ENCODE measurements at places on chromosomes 3 and 15.
A peak's percentile ranks its signal among the peaks of the same experiment; 100 is the strongest.

GRCh38 chr3:4778119-4778518 lies 201.1 kb upstream of the BHLHE40 start:
- DNase-seq: no peak

DNA sequence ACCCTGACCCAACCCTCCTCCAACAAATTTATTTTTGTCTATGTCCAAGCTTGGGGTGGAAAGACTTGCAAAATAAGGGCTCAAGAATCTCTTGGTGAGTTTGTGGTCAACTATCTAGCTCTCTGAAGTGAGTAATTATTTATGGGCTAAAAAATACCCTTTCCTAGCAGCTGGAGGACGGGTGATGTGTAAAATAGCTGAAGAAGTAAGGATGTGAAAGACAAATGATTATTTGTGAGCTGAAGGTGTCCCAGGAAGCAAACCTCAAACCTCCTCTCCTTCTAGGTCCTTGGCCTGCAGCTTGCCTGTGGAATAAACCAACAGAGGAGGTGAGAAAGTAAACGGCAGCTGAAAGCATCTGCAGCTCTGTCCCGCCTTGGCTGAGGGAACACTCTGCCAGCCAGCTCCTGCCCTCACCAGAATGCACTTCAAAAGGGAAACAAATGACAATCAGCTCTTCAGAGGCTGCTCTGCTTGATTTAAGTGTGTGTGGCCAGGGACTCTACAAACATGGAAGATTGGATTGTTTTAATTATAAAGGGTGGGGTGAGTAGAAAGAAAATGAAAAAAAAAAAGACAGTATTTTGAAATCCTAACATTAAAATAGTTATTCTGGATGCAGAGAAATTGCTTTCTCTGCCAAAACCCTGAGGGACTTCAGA lies 60.3 kb downstream of the TM4SF4 start:
- DNase-seq: no peak

DNA sequence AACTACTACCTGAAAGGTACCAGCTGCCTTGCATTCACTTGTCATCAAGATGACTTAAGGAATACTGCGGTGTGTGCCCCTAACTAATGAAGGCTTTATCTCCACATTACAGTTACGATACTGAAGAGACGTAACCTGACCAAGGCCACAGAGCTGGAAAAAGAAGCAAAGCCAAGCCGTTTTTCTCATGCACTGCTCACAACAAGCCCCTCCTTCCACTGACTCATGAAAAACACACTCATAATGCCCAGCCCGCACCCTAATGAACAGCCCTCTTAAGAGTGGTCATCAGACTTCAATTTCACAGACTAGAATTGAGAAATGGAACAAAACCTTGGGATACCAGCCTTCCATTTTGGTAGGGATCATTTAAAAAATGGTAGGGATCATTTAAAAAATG lies 11.6 kb downstream of the PSMD6 start:
- DNase-seq: no peak

- DNase-seq: no peak
These were observed 17.1 kb upstream of the SKIC8 start for GRCh38 chr15:78316283-78317083.

GRCh38 chr15:39623529-39623931 lies 42.7 kb downstream of the THBS1 start:
- no peak for DNase-seq

GRCh38 chr3:17836092-17836491 lies 93.7 kb upstream of the TBC1D5 start:
- no peak for DNase-seq

DNA sequence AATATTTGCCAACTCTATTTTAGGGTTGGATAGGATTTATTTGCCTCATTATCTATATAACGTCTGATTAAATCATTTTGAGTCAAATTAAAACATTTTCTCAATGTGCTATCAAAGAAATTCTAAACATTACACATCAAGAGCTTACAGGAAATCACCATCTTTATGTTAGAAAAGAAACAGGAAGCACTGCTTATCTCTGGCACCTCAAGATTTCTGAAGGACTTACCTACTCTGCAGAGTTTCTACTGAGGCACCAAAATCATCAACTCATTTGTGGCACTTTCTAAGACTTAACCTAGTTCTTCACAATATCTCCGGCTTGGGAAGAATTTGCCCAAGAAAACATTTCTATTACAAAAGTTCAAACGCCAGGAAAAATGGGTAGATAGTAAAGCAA lies 181.3 kb upstream of the EOMES start:
- no peak for DNase-seq

DNA sequence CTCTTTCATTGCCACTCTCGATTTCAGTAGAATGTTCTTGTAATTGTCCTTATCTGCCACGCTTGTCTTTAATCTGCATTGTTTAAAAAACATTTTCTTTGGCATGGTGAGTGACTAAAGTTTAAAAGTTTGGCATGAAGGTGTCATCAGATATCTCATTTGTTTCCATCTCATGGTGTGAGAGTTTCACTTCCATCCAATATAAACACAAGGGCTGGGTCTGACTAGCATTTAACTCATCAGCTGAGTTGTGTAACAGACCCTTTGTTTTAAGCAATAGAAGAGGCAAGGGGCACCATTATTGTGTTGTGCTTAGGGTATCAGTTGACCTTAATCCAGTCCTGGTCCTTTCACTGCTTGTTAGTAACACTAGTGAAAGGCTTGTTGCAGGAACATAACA lies 49.9 kb upstream of the IL12A start:
- no peak for DNase-seq

- DNase-seq: peak; percentile 67
These were observed 10.4 kb downstream of the SLITRK3 start for GRCh38 chr3:165185707-165186327.

DNA sequence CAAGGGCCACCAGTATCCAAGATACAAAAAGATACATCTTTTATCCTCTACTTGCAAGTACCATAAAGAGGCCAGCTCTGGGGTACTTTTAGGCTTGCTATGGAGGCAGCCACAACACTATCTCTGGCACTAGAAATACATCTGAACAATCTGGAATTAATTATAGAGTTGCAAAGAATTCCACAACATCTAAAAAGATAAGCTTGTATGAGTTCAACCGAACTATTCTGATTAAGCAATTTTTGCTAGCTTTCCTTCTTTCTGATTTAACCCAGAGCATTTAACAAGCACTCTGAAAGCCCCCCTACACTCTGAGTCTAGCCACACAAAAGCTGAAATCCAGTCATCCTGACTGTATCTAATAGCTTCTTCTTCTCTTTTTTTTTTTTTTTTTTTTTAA lies 95.4 kb downstream of the FRMD5 start:
- no peak for DNase-seq

DNA sequence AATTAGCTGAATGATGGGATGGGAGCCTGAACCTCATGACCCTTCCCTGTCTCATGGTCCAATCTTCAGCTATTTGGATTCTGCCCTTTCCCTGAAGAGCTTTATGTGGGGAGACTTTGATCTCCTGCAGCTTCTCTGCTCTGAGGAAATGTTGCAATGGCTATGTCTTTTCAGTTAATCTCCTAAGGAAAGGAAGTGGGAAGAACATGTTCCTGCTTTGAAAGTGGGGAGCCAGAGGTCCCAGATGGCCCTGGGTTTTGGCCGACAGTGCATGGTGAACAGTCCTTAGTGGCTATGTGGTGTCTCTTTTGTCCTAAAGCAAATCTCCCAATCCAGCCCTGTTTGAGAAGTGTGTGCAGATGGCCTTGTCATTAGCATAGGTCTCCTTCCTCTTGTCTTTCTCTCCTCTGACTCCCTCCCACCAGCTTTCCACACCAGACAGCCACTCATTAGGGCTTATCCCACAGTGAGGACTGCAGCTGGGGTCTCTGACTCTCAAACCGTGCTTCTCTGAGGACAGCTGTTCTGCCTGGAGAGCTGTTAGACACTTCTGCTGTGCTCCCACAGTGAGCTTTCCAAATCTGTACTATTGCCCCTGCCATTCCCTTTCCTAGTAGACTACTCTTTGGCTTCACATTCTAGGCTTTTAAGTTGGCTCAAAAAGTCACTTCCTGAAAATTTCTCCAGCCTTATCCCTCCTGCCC lies 365.8 kb upstream of the UMPS start:
- no peak for DNase-seq

DNA sequence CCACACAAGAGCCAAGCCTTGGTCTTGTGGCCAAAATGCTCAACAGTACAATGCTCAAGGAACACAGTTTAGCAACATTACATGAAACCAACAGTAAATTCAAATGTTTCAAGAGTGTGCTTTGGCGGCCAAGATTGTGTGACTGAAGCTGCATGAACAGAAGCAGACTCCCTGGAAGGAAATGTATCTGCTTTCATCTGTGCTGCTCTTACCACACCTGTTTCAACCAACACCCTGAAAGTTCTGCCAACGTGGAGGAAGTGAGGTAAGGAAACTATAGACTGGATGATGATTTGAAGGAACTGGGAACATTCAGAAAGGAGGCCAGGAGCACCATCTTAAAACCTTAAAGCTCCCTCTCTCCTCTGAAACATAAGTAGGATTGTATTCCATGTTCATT lies 55.7 kb downstream of the MB21D2 start:
- no peak for DNase-seq

- DNase-seq: no peak
These were observed 78.2 kb downstream of the NEDD4 start for GRCh38 chr15:55915221-55915620.

DNA sequence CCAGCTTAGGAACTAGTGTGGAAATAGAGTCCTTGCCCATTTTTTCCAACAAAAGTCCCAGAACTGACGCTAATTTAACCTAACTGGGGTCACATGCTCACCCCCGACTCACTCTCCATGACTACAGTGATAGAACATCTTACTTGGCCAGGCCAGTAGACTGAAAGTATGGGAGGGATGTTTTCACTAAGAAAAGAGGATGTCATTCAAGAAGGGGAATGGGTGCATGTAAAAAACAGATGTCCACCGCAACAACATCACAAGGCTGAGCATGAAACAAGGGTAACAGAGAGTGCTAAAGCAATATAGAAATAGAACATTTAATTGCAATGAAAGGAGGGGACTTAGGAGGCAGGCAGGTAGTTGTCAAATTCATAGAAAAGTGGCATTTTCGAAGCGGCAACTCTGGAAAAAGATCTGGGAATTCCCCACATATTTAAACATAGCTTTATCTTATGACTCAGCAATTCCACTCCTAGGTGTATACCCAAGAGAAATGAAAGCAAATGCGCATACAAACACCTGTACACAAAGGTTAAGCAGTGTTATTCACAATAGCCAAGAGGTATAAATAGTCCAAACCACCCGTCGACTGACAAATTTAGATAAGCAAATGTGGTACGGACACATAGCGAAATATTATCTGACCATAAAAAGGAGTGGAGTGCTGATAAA lies 41.1 kb upstream of the UBE2E2 start:
- DNase-seq: no peak

GRCh38 chr3:195884691-195885035 lies 23.7 kb downstream of the TNK2 start:
- DNase-seq: no peak

GRCh38 chr3:10600296-10600714 lies 94.9 kb upstream of the ATP2B2 start:
- no peak for DNase-seq

GRCh38 chr3:17027318-17027717 lies 142.6 kb downstream of the PLCL2 start:
- DNase-seq: no peak

DNA sequence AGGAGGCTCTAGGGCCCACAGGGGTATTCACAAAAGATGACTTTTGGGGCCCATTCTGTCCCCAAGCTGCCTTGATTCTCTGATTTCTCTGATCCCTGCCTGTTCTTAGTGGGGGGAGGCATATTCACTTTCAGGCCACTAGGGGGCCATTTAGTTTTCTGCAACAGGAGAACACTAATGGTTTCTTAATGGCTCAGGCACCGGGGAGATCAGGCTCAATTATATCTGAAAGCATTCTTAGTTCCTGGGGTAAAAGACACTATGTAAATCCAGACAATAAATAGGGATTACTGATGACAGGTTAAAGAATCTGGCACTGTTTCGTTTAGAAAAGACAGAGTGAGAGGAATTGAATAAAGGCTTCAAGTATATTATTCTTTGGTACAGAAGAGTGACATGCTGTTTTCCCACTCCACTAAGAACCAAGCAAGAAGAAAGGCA lies 2.5 kb upstream of the INAFM2 start:
- DNase-seq: no peak

DNA sequence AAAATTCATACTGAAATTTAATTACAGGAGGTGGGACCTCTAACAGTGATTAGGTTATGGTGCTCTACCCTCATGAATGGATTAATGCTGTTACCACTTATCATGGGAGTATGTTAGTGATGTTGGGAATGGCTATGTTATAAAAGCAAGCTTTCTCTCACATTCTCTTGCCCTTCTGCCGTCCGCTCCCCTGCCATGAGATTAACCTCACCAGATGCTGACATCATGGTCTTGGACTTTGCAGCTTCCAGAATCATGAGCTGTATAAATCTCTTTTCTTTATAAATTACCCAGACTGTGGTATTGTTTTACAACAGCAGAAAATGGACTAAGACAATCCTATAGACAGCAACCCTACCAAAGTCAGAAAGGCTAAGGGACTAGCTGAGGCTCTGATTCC lies 884.8 kb downstream of the FHIT start:
- DNase-seq: no peak

GRCh38 chr3:133977568-133977967 lies 52.2 kb downstream of the SLCO2A1 start:
- DNase-seq: no peak

DNA sequence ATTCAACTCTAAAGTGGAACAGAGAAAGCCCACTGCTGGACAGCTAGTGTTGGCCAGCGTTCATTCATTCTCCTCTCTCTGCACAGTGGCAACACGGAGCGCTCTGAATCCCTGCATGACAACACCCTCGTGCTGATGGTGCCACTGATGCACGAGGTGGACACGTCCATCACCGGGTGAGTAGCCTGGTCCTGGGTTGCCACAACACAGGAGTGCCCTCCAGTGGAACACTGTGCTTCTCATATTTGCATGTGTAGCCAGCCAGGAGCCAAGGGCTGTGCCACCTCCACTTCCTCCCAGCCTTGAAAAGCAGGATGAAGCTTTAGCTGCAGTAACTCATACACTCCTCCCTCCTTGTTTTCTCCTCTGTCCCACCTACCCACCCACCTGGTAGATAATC lies 120.0 kb upstream of the CTDSPL start:
- DNase-seq: peak; percentile 13

DNA sequence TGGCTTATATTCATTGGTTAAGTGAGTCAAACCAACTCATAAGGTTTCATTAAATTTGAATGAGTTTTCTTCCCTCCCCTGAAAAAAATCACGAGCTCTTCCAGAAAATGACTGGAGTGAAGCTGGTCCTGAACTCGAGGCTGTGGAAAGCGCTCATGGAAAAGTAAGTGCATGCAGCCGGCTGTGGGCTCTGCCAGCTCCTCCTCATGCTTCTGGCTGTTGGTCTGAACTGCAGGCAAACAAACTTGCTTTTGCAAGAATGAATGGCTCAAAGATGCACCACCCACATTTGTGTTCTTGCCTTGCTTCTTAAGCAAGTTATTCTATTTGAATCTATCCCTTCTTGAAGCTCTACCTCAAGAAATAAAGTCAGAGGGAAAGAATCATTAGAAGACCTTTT lies 6.2 kb downstream of the ETV5 start:
- no peak for DNase-seq
